ENCODE measurements at places on chromosomes 6 and 20.

DNA sequence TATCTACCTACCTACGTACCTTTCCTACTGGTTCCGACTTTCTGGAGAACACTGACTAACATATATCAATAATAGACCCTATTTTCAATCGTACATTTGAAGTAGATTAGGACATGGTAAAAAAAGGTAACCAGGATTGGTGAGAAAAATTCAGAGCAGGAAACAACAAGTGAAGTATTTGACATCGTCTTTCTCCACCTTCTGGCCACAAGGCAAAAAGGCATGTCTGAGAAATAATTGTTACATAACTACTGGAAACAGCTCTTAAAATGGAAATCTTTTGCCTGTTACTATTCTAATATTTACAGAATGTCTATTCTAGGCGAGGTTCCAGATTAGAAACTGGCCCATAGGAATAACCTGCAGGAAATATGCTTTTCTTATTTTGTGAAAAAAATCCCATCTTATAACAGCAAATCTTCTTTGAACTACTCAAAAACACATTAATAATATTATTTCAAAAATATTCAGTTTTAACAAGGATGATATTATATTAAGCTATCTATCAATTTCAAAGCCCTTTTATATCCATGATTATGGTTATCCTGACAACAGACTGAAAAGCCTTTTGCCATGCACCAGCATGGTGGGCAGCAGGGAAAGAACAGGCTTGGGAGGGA lies 80.8 kb downstream of the RCAN2 start:
- DNase-seq: peak; percentile 68

DNA sequence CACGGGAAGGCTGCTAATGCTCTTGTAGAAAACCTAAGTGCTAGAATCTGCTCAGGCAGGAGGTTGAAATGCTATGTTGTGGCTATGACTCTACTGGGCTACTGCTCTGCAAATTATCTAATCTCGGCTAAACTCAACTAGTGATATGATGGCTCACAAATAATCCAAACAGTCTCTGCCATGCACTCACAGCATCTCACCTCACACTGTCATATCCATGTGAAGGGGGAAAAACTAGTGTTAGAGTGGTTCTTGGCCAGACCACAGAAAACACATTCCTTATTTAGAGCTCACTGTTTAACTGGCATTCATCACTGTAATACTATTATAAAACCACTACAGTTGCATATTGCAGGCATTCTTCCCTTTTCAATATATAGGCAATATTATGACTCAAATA lies 81.8 kb upstream of the DST start:
- no peak for DNase-seq

- no peak for DNase-seq
Measured at GRCh38 chr6:90885611-90886056, 298.8 kb upstream of the MAP3K7 start.

DNA sequence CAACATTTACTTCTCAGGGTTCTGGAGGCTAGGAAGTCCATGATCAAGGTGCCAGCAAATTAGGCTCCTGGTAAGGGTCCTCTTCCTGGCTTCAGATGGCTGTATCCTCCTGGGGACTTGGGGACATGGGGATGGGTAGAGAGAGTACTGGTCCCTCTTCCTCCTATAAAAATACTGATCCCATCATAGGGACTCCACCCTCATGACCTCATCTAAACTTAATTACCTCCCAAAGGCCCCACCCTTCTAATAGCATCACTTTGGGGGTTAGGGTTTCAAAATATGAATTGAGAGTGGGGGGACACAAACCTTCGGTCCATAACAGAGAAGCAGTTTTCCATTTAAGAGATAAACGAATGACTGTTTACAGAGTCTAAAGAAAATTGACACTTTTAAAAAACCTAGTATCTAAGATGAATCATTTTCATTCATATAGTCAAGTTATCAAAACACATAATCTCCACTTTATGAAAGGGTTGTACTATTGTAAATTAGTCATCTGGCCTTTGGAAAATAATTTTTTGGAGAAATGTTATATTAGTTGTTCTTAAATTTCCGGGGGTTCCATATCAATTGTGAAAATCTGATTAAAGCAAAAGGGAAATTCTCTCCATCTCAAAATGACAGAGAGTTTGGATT lies 33.5 kb downstream of the ELOVL5 start:
- DNase-seq: no peak

Measured in GM13977 (cell line).